ENCODE measurements at places on chromosomes 2 and 18.

DNA sequence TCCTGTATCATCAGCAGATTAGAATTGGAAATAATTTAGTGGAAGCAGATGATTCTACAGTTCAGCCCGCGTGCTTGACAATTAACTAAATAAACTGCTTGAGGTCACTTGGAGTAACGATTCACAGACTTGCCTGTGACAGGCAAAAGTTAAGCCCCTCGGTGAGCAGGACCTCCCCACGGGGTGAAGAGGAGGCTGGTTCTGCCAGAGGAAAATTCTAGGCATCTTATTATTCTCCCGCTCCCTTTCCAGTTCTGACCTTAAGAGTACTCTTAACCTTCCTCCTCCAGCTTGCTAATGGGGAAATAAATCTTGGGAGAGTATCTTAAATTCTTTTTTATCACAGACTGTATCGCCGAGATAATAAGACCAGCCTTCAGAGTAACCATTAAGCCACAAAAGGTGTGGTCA is 169.7 kb upstream of the SMAD2 start:
- no peak for DNase-seq

- DNase-seq: no peak
These were observed 108.9 kb upstream of the XPO1 start for GRCh38 chr2:61647044-61647443.

- no peak for DNase-seq
These were observed 5.4 kb downstream of the TGFBRAP1 start for GRCh38 chr2:105324101-105324500.

DNA sequence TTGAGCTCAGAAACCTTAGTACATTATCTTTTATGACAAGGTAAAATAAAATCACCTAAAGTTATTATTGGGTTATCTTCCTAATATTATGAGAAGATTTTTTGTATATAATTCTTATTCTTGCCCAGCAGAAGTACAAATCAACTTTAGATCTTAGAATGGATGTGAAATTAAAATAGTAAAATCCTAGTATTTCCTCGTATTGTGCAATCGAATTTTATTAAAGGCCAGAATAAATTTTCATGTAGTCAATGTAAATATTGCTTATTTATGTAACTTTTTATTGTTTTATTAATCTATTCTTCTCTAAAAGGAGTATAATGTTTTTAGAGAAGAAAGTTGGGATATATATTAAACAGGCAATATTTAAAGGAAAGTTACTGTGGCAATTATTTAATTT is 12.7 kb downstream of the MARS2 start:
- no peak for DNase-seq

GRCh38 chr2:233056961-233057605 is 3.1 kb upstream of the INPP5D start:
- no peak for DNase-seq

All from activated T-cell treated with anti-CD3 and anti-CD28 coated beads for 48 hours (primary cell).